ENCODE measurements at places on chromosomes 2 and 18.

DNA sequence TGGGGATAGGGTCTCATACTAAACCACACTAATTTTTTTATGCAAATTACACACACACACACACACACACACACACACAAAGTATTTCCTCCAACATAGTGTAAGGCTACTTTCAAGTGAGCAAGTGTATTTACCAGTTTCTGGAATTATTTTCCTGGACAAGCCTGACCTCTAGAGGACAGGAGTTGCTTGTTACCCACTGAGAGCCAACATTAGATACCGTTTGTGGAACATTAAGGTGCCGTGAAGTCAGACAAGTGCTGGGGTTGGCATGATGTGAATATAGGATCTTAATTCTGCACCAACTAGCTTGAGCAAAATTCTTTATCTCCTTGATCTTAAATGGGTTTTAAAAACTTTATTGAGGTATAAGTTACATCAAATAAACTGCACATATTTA, 39.3 kb upstream of the SERPINB2 start:
- DNase-seq = peak; percentile 66

DNA sequence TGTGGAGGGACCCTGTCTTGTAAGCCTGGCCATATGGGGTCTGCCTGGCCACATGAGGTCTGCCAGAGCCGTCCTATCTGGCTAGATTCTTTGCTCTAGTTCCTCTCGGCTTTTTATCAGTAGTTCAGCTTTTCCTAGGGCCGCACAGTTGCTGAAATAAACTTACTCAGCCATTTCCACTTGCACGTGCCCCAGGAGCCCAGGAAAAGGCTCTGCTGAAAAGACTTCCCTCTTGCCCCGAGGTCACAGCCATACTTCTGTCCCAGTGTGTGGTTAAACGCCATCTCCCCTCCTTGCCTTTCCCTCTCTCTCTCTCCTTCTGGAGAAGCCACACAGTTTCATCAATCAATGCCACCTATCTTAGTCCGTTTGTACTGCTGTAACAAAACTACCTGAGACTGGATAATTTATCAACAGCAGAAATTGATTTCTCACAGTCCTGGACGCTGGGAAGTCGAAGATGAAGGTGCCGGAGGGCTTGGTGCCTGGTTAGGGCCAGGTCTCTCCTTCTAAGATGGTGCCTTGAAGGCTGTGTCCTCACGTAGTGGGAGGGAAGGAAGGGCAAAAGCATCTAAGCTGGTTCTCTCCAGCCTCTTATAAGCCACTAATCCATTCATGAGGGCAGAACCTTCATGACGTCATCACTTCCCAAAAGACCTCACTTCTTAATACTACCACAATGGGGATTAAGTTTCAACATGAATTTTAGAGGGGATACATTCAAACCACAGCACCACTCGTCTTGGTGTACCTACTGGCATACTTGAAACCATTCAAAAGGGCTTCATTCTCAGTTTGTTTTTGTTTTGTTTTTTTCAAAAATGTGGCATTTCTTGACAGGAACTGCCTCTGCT, 11.2 kb upstream of the GALM start:
- DNase-seq = no peak

GRCh38 chr2:210818473-210818872, 262.1 kb downstream of the CPS1 start:
- DNase-seq = no peak

- no peak for DNase-seq
Observed at GRCh38 chr2:129721846-129722245, 257.6 kb upstream of the RAB6C start.

GRCh38 chr2:54599914-54600313, 123.5 kb upstream of the EML6 start:
- DNase-seq = no peak

DNA sequence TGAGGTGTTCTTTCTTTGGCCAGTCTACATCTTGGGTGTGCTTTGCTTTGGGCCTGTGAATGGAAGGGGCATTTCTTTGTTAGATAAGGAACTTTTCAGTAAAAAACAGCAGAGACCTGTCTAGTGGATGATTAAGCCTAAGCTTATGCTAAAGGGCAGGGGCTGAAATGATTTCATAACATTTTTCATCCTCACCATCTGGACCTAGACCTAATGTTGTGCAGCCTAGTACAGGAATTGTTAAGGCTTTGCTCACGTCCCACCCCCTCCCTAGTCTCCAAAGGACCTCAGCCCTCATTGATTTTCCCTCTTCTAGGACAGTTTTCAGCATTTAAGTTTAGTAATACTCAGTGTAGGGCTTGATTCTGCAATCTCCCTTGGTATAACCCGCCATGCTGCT, 111.8 kb downstream of the PRKCE start:
- DNase-seq = no peak

GRCh38 chr2:136118819-136119716, 1.1 kb upstream of the CXCR4 start:
- peak; percentile 36 for DNase-seq

GRCh38 chr2:191150600-191151330, at the start of gene STAT4:
TSS of gene STAT4 (minus strand) at chr2:191150994. CDS start at chr2:191148203, 2,791 bp downstream.
- peak; percentile 23 for DNase-seq

- DNase-seq = no peak
Observed at GRCh38 chr2:46990231-46990588, 74.6 kb upstream of the MCFD2 start.

DNA sequence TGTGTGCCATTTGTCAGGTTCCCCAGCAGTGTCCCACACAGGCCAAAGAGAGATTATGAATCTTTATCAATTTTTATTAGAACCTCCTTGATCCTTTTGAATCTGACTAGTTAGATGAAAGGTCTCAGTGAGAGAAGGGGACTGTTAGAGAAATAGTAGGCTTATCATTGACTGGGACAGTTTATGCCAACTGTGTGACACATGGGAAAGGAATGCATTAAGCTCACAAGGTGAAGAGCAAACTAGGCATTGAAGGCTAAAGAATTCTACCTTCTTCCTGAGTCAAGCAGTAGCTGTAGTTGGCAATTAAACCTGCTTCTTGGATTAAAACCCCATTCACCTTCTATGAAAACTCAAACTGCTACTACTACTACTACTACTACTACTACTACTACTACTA, 389.6 kb upstream of the CDH19 start:
- DNase-seq = no peak

DNA sequence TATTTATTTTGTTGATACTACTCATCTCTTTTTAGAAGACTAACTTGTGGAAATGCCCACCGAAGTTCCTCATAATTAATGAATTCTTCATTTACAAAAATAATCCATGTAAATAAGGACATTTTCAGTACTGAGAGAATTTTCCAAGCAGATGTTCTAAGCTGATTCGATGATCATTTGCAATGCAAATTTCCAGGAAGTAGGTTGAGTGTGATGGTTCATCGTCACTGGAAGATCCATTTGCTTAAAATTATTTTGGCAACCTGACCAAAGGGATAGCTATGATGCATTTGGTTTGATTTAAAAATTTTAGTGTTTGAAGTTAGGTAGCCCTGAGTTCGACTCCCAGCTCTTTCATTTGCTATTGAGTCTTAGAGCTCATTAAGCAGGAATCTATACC, 257.3 kb upstream of the RASGRP3 start:
- DNase-seq = no peak

DNA sequence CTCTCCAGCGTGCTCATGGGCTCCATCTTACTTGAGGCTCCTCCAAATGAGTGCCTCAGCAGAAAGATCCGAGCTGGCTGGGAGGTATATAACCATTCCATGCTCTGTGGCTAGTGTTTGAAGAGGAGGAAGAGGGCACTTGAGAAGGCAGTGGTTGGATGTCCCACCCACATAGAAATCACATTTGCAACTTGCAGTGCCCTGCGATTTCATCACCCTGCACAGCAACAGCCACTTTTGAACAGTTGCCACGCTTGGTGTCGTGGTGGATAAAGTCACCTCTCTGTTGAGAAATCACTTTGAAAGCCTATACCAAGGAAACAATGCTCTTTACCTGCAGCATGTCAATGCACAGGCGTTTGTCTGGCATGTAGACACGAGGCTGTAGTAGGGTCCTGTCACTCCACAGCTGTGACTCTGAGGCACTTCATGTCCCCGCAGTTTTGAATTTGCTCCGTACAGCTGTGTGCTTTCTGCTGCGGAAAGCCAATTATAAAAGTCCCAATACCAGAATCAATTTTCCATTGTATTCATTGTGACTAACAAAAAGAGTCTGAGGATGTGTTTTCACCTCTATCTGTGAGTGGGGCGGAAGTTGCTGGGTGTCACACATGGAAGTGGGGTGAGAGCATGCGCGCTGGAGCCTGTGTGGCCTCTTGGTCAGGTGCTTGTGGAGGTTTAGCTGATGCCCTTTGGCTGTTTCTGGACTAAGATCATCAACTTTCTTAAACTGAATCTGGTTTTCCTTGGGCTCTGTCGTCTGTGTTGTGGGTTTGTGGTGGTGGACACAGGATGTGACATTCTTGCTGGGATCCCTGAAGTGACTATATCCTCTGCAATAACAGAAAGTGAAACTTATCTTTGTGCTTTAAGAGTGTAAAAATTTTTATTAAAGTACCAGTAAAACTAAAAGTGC, 2.8 kb downstream of the CNDP2 start:
- DNase-seq = peak; percentile 73

GRCh38 chr2:43675646-43676321, 445 bp downstream of the C1GALT1C1L start:
- DNase-seq = no peak

- no peak for DNase-seq
Observed at GRCh38 chr2:72924353-72925240, 7.3 kb downstream of the EMX1 start.

- no peak for DNase-seq
Observed at GRCh38 chr2:152602750-152603149, 114.5 kb downstream of the PRPF40A start.

GRCh38 chr2:166270376-166270775, 105.4 kb downstream of the SCN9A start:
- DNase-seq = no peak

- no peak for DNase-seq
Observed at GRCh38 chr18:3824101-3824500, 374.1 kb downstream of the TGIF1 start.

GRCh38 chr2:106161938-106162820, 31.9 kb downstream of the UXS1 start:
- DNase-seq = no peak

DNA sequence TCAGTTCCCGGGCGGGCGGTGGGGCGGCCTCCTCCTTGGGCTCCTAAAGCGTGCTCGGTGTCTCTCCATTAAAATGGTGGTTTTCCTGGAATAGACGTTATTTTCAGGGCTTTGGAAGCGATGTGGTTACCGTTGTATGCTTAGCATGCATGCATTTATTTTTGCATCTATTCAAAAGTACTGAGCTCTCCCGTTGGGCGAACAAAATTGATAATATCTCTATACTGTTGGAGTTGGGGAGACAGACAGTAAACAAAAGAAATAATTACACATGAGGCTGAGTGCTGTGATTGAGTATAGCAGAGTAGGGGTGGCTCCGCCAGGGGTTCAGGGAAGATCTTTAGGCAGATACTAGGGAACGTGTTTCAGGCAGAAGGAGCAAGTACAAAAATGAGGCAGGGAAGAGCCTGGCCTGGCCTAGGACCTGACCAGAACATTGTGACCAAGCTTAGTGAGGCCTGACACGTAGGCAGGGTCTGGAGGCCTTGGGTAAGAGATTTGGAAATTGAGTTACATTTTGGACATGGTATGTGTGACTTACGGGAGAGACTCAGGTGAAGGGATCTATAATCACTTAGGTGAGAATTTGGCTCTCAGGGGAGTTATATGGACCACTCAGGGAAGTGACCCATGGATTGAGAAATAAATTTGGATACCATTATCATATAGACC, 674 bp downstream of the NCAPH start:
- DNase-seq = no peak

DNA sequence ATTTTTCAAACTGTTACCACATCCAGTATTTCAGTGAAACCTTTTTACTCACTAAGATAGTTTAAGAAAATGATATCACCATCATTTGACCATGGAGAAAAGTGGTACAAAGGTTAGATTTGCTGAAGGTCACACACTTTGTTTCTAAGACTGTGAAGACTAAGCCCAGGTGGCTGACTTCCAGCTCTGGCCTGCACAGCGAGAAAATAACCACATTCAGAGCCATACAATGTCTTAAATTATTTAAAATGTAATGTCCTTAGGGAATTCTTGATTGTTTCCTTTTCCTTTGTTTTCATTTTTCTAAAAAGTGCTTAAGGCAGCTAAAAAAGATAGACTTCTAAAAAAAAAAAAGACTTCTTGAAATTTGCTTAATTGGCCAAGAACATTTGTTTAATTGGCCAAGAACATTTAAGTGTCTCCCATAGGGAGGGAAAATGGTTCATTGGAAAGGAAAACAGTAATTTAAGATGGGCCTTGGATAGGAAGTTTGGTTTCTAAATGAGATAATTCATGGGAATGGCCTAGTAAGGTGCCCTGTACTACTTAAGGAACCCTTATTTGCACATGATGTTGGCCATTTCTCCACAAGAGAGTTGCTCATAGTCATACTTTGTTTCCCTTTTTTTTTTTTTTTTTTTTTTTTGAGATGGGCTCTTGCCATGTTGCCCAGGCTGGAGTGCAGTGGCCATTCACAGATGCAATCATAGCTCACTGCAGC, 45.2 kb downstream of the CYP1B1 start:
- no peak for DNase-seq

DNA sequence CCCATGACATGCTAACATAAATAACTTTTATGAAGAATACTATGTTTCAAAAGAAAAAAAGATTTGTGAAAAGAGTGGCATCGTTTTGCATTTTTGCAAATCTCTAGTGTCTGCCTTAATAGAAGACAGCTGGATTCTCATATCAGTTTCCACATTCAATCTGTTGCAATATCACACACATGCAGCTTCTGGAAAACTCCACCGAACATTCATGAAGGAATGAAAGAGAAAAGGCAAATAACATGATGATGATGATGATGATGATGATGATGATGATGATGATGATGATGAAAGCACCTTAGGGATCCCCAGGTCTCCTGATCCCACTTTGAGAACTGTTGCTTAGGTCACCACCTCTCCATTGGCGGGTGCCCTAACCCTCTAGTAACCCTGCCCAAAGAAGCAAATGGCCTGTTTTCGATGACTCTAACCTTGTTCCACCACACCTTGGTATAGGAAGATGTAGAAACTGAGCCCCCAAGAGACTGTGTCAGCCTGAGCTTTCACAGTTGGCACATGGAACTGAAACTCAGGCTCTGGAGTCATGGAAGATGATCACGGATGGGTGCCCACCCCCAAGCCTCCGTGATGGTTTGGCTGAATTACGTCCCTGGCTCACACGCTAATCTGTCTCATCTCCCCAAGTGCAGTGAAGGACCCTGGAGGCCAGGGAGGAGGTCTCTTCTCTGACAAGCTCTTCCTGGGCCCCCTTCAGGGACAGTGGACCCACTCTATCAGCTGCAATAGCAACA, 80.1 kb upstream of the SMAD7 start:
- DNase-seq = no peak

DNA sequence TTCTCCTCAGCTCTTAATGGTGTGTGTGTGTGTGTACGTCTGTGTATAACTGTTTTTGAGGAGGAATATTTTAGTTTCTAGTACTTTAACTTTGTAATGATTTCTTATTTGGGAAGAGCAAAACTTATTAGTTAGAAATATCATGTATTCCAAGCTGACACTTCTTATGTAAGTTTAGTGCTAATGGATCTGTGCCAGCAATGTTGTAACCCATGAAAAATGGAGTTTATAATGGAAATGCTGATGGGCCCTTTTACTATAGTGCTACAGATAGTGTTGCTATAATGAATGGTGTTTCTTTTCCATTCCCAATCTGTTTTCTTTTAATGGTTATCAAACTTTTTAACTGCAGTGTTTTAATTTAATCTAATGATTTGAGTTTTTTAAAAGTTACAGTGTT, 49.8 kb upstream of the OTX1 start:
- DNase-seq = no peak
